Stimulated activated CD4-positive, alpha-beta T cell treated with anti-CD3 and anti-CD28 coated beads, Interleukin-1b, Interleukin-23, amount 100 ng/mL, for 4 hours (primary cell): ENCODE measurements at places on chromosomes 1 and 21.

- DNase-seq = no peak
These were observed 22.7 kb downstream of the MATN1 start for GRCh38 chr1:30700528-30701257.

GRCh38 chr1:95509989-95510388, 276.0 kb downstream of the RWDD3 start:
- no peak for DNase-seq

DNA sequence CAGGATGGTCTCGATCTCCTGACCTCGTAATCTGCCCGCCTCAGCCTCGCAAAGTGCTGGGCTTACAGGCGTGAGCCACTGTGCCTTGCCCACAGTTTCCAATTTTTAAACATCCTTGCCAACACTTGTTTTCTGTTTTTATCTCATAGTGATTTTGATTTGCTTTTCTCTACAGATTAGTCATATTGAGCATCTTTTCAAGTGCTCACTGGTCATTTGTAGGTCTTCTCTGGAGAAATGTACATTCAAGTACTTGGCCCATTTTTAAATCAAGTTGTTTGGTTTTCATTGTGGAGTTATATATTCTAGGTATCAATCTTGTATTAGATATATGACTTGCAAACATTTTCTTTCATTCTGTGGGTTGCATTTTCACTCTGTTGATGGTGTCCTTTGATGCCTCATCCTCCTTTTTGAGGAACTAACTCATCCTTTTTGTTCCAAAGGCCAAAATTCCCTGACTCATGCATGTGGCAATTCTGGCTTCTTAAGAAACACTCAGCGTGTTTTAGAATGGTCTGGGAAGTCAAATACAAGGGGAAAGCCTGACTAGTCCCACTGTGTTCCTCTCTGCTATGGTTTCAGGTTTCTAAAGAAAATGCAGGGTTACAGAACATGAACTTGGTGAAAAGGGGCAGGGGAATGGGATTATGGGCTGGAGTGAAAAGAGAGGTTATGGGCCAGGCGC, 37.3 kb downstream of the PTAFR start:
- no peak for DNase-seq

- no peak for DNase-seq
These were observed 31.8 kb upstream of the KCND3 start for GRCh38 chr1:112021263-112021662.

DNA sequence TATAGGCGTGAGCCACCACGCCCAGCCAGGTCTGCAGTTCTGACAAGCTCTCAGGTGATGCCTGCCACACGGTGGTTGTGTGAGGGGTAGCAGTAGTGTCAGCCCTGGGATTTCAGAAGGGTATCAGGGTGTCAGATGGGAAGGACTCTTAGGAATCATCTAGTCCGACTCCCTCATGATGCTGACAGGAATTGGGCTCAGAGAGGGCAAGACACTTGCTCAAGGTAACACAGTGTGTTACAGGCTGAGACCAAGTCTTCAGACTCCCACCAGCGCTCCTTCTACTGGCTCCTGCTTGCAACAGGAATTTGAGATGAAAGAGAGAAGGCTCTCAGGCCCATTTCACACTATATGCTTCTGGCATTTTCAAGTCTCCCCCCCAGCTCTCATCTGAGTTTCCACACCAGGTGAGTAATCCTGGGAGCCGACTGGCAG, 6.9 kb downstream of the HTR1D start:
- DNase-seq = no peak

GRCh38 chr1:30697571-30698376, 25.6 kb downstream of the MATN1 start:
- no peak for DNase-seq

GRCh38 chr21:32713726-32714125, 14.1 kb downstream of the SYNJ1 start:
- DNase-seq = no peak

- no peak for DNase-seq
These were observed 4.8 kb downstream of the OVGP1 start for GRCh38 chr1:111422546-111423391.

- DNase-seq = no peak
These were observed 93.6 kb downstream of the SIM2 start for GRCh38 chr21:36792505-36792967.
